ENCODE measurements at places on chromosomes 3 and 15.

GRCh38 chr15:69490356-69491037 is 37.9 kb downstream of the RPLP1 start:
- no peak for DNase-seq

GRCh38 chr3:170760174-170760526 is 109.8 kb downstream of the RPL22L1 start:
- no peak for DNase-seq

DNA sequence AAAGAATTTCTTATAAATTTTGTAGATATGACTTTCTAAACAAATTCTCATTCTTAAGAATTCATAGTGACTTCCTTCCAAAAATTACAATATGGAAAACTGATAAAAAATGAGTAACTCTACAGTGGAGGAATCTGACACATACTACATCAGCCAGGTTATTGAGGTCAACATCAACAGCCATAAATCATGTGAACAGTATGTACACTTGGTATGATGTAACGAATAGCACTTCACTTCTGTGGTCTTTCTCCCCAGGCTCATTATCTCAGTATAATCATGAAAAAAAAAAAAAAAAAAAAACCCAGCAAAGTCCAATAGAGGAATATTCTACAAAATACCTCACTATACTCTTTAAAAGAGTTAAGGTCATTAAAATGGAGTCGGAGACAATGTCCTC is 111.2 kb upstream of the SUCLG2 start:
- DNase-seq, result no peak

DNA sequence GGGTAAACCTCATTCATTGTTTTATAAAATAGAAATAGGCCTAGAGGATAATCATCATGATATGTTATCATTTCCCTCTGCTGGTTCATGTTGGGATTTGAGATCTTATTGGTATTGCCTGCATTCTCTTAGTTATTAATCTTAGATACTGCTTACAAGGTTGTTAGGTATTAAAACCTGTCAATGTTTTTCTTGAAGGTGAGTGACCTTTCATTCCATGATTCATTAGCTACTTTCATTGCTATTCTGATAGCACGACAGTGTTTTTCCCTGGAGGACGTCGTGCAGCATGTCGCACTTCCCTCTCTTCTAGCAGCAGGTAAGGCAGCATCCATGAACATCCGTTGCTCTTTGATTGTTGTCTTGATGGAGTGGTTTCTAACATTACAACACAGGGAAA is 17.1 kb downstream of the P2RY12 start:
- no peak for DNase-seq

GRCh38 chr15:81291916-81292522 is 31.9 kb downstream of the STARD5 start:
- no peak for DNase-seq

All from brain pericyte (primary cell).